ENCODE measurements at places on chromosomes 13 and 19. TPM values are rescaled to one million over a fixed set of nuclear protein-coding genes. Genes with fewer than 3 reads are reported as not detected.

DNA sequence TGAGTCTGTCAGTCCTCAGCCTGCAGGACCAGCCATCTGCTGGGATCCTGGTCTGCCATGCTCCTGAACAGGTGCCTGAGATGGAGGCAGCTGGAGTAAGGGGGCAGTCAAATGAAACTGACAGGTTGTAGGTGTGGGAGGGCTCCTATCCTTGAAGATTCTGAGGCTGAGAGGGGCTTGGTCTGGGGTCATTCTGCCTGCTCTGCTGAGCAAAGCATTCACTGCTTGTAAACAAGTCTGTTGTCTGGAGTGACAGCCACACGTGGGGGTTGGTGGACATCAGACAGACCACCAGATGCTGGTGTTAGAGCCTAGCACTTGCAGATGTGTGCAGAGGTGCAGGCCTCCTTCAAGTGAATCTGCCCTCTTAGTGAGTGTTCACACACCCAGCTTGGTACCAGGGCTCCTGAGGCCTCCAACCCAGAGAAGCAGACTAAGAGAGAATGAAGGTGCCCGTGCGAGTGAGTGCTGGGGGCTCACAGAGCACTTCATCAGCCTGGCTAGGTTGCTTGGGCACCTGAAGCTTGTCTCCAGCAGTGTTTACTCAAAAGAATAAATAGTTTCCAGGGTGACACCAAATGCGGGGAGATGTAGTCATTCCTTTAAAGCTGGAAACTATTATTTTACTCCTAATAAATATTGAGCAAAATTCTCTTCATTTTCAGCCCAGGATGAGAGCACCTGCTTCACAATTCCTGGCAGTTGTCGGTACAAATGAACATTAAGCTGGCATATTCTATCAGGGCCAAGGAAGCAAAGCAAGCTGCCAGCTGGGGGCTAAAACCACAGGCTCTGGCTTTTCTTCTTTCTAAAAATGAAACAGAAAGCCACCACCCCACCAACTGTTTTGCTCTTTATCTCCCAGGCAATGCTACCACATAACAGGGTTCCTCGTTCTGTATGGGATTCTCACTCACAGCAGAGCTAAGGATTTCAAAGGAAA lies 82.3 kb downstream of the RNASEH2B start:
- no peak for DNase-seq

DNA sequence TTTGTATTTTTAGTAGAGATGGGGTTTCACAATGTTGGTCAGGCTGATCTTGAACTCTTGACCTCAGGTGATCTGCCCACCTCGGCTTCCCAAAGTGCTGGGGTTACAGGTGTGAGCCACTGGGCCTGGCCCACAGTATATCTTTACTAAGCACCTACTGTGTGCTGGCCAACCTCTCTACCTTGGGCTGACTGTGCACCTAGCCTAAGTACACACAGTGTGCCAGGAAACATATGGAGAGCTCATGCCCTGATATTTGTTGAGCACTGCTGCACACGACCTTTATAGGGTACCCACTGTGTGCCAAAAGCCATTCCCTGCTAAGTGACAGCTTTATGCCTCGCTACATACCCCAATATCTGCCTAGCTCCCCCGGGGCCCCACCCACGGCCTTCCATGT lies 6.3 kb upstream of the ARHGAP45 start:
- DNase-seq = no peak

DNA sequence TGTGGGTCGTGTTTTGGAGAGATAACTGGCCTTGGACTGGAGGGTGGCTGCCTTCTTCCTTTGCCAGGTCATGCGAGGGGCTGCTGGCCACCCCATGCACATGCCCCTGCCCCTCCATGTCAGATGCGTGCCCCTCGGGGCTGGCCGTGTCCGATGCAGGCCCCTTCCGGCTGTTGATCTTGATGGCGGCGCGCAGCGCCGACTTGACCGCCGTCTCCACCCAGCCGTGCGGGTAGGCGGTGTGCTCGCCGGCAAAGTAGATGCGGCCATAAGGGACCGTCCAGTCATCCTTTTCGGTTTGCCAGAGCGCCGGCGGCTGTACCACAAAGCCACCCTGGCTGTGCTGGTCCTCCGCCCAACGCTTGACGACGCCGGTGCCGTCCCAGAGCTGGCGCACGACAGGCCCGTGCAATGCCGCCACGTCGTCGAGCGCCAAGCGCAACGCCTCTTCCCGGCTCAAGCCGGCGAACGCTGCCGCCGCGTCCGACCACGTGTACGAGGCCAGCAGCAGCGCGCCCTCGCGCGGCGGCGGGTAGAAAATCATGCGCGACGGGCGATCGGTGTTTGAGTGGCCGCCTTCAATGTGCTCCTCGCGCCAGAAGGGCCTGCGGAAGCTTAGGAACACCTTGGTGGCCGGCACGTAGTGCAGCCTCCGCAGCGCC lies 6.9 kb downstream of the IL4I1 start:
- no peak for DNase-seq

The ZNF506 gene
- total RNA-seq = 14.9 TPM

The ZNF560 gene
- not detected for total RNA-seq

All from Calu3 (cell line).